Stimulated activated CD8-positive, alpha-beta memory T cell treated with anti-CD3 and anti-CD28 coated beads, Interleukin-4, amount 100 ng/mL, for 1 hour (primary cell): ENCODE measurements at places on chromosomes 7 and 10.

- DNase-seq = no peak
Measured at GRCh38 chr7:42407021-42407710, 170.2 kb upstream of the GLI3 start.

DNA sequence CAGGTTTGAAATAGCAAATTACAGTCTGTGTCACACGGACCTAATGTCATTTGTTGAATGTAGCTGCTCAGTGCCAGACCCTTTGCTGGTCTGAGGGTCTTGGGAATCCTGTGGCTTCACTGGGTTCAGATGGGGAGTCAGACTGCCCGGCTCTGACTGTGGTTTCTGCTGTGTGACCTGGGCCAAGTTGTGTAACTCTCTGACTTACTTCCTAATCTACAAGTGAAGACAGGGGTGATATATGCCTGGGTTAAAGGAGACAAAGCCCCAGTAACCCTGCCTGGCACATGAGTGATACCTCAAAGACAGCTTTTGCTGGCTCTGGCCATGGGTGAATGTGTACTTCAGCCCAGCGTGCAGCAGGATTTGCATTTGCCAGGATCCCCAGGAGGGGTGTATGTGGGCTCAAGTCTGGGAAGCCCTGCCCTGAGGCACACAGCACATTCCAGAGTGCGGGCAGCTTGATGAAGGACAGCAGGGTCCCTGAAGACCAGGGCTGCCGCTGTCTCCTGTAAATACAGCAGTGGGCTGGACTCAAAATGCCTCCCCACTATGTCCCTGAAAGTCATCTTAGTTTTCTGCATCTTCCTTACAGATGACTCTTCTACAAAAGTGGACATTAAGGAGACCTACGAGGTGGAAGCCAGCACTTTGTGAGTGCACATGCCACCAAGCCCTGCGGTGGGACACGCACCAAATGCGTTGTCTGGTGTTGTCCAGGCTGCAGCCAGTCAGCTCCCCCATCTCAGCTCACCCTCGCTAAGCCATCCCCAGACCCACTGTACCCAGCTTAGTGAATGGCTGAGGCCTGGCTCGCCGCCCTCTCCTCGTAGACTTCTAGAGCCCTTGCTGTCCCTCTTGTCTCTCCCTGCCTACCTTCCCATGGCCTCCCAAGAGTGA lies 16.4 kb downstream of the NACAD start:
- DNase-seq = no peak

DNA sequence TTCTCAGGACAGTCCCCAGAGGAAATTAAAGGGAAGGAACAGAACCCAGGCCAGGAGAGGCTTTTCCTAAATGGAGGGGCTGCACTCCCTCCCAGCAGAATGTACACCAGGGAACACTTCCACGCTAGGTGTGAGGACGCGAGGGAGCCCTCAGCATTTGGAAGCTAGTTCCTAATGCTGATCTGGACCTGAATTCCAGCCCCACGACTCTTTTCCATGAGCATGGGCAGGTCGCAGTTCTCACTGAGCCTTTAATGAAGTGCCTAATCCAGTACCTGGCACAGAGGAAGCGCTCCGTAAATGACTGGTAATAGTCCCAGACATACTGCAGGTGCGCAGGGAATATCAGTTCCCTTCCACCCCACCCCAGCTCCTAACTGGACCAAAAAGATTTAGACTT lies 1.1 kb downstream of the ALOX5 start:
- no peak for DNase-seq

DNA sequence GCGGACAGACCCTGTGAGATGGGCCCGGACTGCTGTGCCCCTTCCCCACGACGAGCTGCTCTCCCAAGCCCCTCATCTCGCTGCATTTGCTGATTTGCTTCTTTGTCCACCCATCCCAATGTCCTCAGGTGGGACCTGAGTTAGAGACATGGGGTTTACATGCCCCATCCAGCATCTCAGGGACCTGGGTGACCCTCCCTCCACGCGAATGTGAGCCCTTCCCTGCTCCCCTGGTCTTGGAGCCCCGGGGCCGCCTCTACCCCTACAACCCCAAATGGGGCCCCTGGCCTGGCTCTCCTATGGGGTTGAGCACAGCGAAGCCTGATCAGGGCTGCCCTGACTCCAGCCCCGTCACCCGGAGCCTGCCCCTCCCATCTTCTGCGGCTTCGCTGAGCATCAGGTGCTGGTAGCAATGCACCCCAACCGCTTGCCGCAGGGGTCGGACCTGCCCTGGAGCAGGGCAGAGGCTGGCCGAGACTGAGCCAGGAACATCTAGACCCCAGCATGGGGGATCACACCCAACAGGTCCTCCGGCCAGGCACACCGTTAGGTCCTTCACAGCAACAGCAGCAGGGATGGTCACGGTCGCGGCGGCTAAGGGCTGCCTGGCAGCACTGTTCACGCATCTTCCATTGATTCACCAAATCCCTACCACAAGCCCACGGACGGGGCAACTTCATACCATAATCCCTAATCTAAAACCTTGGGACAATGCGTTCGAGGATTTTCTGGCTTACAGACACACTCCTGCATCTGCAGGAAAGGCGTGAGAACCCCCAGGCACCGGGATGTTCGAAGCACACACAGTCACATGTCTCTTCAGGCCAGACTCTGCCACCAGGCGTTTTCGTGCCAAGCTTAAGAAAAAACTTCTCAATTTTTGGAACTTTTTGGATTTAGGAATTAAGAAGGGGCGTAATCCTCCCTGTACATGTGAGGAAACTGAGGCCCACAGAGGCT lies 15.5 kb downstream of the WDR86 start:
- no peak for DNase-seq

DNA sequence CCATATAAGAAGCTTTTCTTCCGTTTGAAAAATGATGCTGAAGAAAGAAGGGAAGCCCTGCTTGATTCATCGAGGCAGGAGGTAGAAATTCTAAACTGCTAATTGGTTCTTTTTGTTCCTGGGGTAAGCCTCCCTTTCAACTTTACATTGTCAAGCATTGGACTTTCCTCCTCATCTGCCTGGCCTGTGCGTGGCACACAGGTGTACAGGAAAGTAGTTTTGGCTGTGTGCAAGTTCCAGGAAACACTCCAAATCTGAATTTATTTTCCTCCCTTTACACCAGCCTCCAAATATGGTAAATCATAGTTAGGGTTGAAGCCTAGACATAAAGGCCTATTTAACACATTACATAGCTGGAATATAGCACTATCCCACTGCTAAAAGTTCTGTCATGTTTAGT lies 18.2 kb upstream of the RELN start:
- no peak for DNase-seq

DNA sequence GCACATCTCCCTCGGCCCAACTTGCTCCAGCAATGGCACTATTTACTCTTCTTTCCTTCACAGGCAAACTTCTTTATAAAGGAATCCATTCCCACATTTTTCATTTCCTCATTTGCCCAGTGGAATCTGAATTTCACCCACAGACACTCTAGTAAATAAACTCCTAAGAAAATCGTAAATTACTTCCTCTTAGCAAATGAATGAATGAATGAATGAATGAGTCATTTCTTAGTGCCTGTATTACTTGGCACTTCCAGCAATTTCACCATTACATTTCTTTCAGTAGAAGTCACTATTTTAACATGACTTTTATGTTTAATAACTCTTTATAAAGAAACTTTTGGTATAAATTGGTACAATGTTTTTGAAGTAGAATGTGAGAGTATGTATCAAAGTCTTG lies 55.7 kb downstream of the DDC start:
- no peak for DNase-seq

GRCh38 chr10:33937036-33937730 lies 602.7 kb upstream of the NRP1 start:
- DNase-seq = no peak

DNA sequence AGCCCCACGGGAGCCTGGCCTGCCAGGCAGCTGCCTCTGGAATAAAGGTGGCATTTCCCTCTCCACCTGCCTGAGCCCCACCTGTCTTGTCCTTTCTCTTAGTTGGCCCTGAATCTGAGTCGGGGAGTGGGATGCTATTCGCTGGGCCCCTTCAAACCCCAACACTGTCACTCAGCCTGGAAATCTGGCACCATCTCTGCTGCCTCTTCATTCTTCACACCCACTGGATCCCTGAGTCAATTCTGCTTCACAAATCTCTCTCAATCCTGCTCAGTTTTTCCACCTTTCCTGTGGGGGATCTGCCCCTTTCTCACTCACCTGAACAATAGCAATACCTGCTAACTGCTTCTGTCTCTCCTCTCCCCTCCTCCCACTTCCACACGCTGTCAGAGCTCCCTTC lies 10.6 kb downstream of the CRTAC1 start:
- DNase-seq = no peak

- DNase-seq = no peak
Measured at GRCh38 chr10:118342638-118343020, 505 bp upstream of the FAM204A start.

DNA sequence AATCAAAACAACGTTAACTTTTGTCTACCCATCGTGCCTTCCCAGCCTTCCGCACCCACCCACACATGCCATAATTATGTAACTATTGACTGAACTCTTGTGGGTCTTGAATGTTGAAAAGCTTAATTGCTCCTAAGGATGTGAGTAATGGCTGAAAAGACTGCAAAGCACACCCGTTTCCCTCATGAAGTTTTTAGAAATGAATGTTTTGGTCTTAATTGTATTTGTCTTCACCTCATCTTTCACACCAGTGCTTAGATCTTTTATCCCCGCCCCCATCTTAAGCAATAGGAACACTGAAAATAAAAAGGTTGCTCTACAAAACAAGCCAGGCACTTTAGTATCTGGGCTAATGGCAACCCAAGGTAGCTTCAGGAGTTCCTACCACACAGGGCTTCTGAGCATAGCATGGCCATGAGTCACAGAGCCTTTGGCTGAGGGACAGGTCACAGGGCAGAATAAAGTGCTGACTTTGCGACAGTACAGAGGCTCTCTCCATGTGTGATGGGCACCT lies 690.5 kb downstream of the PARD3 start:
- DNase-seq = no peak

- no peak for DNase-seq
Measured at GRCh38 chr7:43647673-43648472, 65.0 kb downstream of the STK17A start.

DNA sequence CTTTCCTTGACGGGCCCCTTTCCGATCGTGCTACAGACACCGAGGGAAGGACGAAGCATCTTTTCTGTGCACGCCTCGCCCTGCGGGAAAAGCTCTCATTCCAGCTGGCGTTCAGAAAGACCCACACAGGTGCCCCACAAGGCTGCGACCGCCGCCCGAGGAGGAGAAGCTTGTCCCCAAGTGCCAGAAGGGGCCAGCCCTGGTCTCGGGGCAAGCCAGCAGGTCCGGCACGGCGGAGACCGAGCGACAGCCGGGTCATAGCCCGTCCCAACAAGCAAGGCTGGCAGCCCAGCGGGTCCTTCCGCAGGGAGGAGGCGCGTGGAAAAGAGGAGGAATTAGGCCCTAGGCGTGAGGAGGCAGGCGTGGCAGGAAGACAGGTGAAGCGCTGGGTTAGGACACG lies 62.7 kb downstream of the TNRC18 start:
- DNase-seq = no peak

GRCh38 chr7:52749880-52750279 lies 285.6 kb upstream of the POM121L12 start:
- DNase-seq = no peak

GRCh38 chr10:4373612-4374011 lies 452.4 kb upstream of the AKR1E2 start:
- DNase-seq = no peak

- DNase-seq = no peak
Measured at GRCh38 chr10:8104005-8104404, 49.5 kb downstream of the GATA3 start.

- DNase-seq = no peak
Measured at GRCh38 chr10:33703501-33704213, 369.2 kb upstream of the NRP1 start.

GRCh38 chr10:103145860-103146466 lies 47.1 kb downstream of the NT5C2 start:
- no peak for DNase-seq

DNA sequence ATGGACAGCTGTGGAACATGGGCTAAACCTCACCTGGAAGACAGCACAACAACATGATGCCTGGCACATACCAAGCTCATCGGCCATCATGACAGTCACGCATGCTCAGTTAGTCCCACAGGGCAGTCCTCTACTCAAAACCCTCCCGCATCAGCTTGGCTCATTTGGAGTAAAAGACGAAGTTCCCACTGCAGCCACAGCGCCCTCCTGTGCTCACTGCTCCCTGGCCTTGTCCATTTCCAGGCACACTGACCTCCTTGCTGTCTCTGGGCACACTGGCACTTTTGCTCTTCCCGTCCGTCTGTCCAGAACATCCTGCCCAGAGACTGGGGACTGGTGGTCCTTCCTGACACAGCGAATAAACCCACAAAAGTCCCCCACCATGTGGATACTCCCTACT lies 66.2 kb downstream of the LARP4B start:
- DNase-seq = no peak

- no peak for DNase-seq
Measured at GRCh38 chr7:100685049-100685605, 8.9 kb downstream of the GIGYF1 start.

GRCh38 chr7:132055336-132056120 lies 499.1 kb upstream of the PODXL start:
- DNase-seq = no peak

- DNase-seq = no peak
Measured at GRCh38 chr10:107013258-107014006, 151.1 kb downstream of the SORCS1 start.

DNA sequence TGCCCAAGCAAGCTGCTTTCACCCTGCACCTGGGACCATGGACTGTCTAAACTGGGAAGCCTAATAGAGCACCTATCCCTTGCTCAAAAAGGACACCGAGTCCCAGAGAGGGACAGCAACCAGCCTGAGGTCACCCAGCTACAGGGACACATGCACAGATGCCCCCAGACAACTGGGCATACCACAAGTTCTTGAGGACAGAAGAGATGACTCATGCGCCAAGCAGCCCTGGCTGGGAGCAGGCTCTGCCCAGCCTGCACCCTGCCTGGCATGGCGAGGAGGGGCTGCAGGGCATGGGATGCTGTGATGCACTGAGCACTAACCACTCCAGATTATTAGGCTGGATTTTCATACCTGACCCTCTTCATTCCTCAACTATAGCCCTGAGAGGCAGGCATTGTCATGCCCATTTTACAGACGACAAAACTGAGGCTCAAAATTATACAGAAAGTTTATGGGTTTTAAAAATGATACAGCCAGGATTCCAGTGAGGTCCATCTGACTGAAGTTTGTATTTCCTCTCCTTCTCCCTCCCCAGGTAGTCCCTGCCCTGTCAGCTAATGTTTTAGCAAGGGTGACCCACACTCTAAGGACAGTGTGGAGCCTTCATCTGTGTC lies 289.3 kb upstream of the ZMIZ1 start:
- DNase-seq = no peak

GRCh38 chr7:17105701-17106100 lies 192.8 kb upstream of the AHR start:
- DNase-seq = no peak

GRCh38 chr7:5406957-5407945 lies 16.4 kb downstream of the TNRC18 start:
- no peak for DNase-seq

- no peak for DNase-seq
Measured at GRCh38 chr7:24337180-24337579, 53.2 kb downstream of the NPY start.

GRCh38 chr10:114431414-114432135 lies 27.3 kb upstream of the AFAP1L2 start:
- no peak for DNase-seq

- no peak for DNase-seq
Measured at GRCh38 chr10:30384701-30385201, 35.7 kb upstream of the MTPAP start.

GRCh38 chr7:21707566-21707965 lies 164.7 kb downstream of the DNAH11 start:
- DNase-seq = no peak
